Osteocyte (in vitro differentiated cells): ENCODE measurements at places on chromosomes 6 and 20. TPM values are rescaled to one million over a fixed set of nuclear protein-coding genes. Genes with fewer than 3 reads are reported as not detected.
A peak's percentile ranks its signal among the peaks of the same experiment; 100 is the strongest.

DNA sequence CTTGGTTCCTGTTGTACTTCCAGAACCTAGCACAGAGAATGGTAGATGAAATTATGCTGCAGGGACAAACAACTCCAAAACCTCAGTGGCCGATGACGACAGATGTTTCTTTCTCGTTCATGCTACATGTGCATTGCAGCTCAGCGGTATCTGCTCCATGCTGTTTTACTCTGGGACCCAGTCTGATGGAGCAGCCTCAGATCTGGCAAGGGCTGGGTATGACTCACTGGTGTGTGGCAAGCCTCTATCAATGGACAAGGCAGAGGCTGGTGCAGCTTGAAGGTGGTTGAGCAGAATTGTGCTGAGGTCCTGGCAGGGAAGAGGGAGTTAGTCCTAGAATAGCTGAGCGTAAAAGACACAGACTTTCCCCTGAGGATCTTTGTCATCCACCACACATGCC, 10.3 kb upstream of the BLCAP start:
- H3K27ac ChIP-seq: no peak overlapping the region
- no peaks in the 10 kb centered on the region for H3K36me3 ChIP-seq
- H3K27me3 ChIP-seq: peaks cover 42% of the 10 kb centered on the region
- no peak overlapping the region for H3K4me3 ChIP-seq
- DNase-seq: no peak

GRCh38 chr20:45470262-45470931, 844 bp downstream of the WFDC2 start:
- no peak overlapping the region for H3K27ac ChIP-seq
- peak overlapping the region; percentile 67 for H3K4me3 ChIP-seq
- H3K27me3 ChIP-seq: peaks cover 38% of the 10 kb centered on the region
- no peak for DNase-seq

DNA sequence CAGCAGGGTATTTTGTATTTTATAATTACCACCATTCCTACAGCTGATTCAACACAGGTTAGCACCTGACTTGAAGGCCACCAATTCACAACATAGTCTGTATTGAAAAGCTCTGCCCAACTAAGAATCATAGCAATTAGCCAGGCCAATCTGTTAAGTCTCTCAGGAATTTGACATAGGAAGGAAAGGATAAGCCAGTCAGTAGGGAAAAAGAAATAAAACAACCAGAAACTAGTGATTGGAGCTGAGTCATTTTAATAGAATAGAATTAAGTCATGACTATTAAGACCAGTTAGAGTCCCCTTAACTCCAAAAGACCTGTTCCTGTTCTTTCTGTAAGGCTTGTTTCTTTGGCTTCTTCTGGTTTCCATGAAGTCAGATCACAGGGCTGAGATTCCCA, 8.1 kb downstream of the RANBP9 start:
- no peak overlapping the region for H3K4me3 ChIP-seq
- no peak for DNase-seq
- H3K27ac ChIP-seq: no peak overlapping the region

- H3K4me3 ChIP-seq: no peak overlapping the region
- no peak overlapping the region for H3K27ac ChIP-seq
- H3K36me3 ChIP-seq: no peaks in the 10 kb centered on the region
Measured at GRCh38 chr6:164690241-164690640, 619.2 kb downstream of the C6orf118 start.

GRCh38 chr6:25297039-25297441, 17.9 kb downstream of the CARMIL1 start:
- no peak for DNase-seq
- H3K36me3 ChIP-seq: no peaks in the 10 kb centered on the region
- no peaks in the 10 kb centered on the region for H3K27me3 ChIP-seq

DNA sequence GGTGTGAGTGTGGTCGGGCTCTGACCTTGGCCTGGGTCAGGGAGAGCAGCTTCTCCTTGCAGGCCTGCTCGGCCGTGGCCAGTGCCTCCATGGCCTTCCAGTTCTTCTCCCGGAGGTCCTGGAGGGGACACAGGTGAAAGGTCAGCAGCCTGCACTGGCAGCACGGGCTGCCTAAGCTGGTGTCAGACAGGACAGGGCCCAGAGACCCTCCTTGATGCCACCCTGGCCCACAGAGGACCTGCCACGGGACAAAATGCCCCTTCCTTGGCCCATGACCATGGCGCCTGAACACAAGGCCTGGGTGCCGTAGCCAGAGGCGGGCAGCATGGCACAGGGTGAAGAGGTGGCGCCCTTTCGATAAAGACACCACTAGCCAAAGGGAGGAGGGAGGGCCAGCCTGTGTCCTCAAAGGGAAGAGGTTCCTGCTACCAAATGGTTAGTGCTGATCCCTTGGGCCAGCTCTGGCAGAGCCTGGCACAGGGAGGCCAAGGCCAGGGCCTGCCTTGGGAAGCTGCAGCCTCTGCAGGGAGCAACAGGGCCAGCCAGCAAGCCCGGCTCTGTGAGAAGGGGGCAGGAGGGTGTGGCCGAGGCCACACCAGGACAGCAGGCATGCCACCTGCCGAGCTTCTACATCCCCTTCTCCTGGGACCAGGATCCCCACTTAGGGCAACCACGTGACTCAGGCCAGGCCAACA, 54.8 kb downstream of the DSTN start:
- DNase-seq: no peak
- H3K36me3 ChIP-seq: peaks cover 37% of the 10 kb centered on the region
- no peak overlapping the region for H3K27ac ChIP-seq
- H3K4me3 ChIP-seq: no peak overlapping the region

DNA sequence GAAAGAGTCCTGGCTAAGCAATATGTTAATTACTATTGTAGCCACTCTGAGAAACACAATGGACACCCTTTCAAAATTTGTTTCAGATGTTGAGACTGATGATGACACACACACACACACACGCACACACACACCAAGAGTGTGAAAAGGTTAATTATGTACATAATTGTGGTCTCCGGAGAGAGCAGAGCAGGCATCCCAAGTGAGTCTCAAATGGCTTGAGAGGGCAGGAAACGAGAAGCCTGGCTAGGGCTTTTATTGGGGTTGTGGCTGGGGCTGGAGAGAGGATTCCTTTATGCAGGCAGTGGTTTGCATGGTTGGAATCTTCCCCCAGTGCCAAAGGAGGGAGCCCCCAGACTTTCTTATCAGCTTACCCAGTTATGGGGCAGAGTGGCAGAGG, 38.2 kb upstream of the NKX2-4 start:
- peaks cover 19% of the 10 kb centered on the region for H3K4me1 ChIP-seq
- peaks cover 12% of the 10 kb centered on the region for H3K27me3 ChIP-seq
- no peak overlapping the region for H3K4me3 ChIP-seq
- no peak for DNase-seq

DNA sequence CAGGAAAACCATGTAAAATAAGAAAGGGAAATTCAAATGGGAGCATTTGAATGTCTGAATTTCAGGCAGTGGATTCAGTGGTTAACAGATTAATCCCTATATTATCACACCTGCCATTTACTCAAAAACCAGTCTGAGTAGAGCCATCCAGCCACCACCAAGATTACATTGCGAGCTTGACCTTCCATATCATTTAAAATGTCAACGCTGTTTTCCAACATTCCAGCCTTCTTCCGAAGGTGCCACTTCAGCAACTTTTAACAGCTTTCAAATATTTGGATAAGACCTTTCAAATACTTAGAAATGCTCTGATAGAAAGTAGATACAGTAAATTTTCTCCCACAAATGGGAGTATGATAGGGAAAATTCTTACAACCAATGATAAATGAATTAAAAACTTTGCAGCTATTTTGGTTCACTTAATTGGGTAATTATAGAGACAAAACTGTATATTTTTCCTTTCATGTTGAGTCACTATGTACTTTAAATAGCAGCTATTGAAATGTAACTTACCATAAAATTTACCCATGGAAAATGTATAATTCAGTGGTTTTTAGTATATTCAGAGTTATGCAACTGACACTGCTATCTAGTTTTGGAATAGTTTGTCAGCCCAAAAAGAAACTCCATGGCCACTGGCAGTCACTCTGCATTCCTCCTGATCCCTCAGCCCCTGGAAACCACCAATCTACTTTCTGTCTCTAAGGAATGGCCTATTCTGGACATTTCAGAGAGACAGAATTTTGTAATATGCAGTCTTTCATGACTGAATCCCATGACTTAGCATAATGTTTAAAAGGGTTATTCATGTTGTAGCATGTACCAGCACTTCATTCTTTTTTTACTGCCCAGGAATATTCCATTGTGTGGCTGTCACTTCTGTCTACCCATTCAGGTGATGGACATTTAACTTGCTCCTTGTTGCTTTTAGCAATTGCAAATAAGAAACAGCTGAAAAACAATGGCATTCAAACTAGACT, 21.5 kb downstream of the EZR start:
- DNase-seq: no peak
- H3K27me3 ChIP-seq: no peaks in the 10 kb centered on the region
- peak overlapping the region; percentile 82 for H3K27ac ChIP-seq
- H3K4me3 ChIP-seq: no peak overlapping the region
- peaks cover 38% of the 10 kb centered on the region for H3K4me1 ChIP-seq

DNA sequence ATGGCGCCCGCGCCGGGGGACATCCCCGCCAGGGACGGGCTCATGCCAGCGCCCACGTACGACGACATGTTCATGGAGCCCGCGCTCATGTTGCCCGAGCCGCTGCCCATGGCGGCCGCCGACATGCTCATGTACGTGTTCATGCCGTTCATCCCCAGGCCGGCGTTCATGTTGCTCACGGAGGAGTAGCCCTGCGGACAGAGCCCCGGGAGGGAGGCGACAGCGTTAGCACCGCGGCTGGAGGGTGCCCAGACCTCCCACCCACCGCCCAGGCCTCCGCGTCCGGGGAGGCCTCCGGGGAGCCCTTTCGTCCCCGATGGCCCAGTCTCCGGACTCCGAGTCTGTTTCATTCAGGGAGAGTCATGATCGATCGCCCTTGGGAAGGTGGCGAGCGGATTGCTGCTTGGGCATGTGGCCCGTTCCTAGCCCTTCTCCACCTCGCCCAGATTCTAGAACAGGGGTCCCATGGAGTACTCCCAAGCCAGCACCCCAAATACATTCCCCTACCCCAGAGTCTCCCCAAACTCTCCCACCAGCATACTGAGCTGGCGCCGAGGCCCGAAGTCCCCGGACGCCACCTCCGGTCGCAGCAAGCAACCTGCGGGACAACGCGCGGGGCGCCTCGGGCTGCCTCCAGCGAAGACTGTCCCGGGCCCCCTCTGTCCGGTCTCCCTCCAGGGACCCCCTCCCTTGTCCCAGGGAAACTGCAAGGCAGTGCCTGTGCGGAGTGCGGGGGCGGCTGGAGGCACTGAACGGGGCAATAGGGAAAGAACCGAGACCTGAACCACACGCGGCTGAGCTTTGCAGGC, 1.2 kb downstream of the FOXA2 start:
- peaks cover 21% of the 10 kb centered on the region for H3K4me1 ChIP-seq
- no peak overlapping the region for H3K27ac ChIP-seq
- H3K27me3 ChIP-seq: peaks cover 78% of the 10 kb centered on the region
- DNase-seq: no peak
- H3K4me3 ChIP-seq: peak overlapping the region; percentile 35

DNA sequence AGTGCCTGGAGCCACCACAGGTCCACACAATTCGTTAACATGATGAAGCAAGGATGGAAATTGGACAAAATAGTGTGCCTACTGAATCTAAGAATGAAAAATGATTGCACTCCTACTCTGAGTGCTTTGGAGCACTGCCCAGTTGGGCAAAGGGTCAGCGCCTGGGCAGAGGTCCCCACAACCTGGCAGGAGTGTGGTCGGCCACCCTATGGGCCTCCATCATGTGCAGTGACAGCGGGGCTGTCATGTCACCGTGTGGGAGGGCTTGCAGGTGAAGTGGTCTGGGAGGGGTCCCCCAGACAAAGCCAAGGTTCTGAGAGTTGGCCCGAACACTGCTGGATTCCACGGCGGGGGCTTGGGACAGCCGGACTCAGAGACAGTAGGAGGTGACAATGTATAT, 36.2 kb upstream of the CD93 start:
- H3K27me3 ChIP-seq: no peaks in the 10 kb centered on the region
- H3K36me3 ChIP-seq: no peaks in the 10 kb centered on the region

GRCh38 chr6:150118203-150118602, 24.6 kb upstream of the PPP1R14C start:
- H3K4me1 ChIP-seq: peaks cover 10% of the 10 kb centered on the region
- no peaks in the 10 kb centered on the region for H3K36me3 ChIP-seq
- no peaks in the 10 kb centered on the region for H3K27me3 ChIP-seq
- H3K4me3 ChIP-seq: no peak overlapping the region
- H3K27ac ChIP-seq: no peak overlapping the region

DNA sequence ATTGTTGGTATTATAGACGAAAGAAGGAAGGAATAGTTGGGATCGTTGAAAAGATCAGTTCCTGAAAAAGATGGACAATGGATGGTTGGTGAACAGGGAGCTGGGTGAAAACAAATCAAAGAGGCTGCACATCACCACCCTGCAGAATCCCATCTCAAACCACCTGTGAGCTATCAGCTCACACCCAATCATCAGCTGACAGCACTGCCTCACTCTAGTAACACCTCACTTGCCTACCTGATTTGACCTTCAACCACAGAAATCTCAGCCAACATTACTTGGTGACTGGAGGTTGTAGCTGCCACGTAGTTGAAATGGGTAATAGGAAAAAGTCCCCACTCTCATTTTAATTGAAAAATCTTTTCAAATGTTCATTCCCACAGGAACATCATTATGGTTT, 101.8 kb upstream of the DST start:
- H3K27me3 ChIP-seq: no peaks in the 10 kb centered on the region
- no peak overlapping the region for H3K27ac ChIP-seq
- H3K4me3 ChIP-seq: no peak overlapping the region
- no peak for DNase-seq
- peaks cover 52% of the 10 kb centered on the region for H3K4me1 ChIP-seq

DNA sequence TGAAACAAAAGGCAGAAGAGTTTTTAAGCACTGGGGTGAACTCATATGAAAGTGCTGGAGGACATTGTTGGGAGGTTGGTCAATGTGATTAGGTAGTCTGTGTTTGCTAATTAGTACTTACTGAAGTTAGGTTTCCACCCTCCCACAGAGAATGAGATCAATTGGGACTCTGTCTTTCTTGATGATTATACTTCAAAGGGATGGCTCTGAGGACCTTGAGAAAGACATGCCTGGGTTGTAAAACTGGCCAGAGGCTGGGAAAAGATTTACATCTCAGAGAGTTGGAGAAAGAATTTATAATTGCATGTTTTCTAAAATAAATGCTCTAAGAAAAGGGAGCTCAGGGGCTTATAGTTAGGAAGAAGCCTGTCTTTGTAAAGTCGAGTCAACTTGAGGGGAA, 74.0 kb downstream of the CD109 start:
- DNase-seq: no peak
- peaks cover 21% of the 10 kb centered on the region for H3K36me3 ChIP-seq
- H3K27me3 ChIP-seq: no peaks in the 10 kb centered on the region
- H3K4me1 ChIP-seq: peaks cover 20% of the 10 kb centered on the region

DNA sequence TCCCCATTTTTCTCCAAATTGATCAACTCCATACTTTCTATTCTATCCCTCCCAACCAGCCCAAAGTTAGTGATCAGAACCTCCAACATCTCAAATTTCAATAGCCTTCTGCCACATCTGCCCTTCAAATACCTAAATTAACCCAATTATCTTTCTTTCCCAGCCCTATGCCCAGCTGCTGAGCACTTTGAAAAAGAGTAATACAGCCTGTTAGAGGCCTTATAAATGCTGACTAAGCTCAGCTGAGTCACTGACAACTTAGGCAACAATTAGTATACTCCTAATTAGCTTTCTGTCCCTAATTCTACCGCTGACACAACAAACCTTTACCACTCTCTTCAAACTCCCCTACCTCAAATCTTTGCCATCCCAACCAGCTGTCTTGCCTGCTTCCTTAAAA, 23.5 kb downstream of the RUNX2 start:
- peaks cover 15% of the 10 kb centered on the region for H3K4me1 ChIP-seq
- no peak overlapping the region for H3K4me3 ChIP-seq
- no peak overlapping the region for H3K27ac ChIP-seq
- H3K27me3 ChIP-seq: no peaks in the 10 kb centered on the region

Gene ENPP1
- total RNA-seq: 21.1 and 22.4 TPM in 2 replicates

Gene CPXM1
- total RNA-seq: 84.0 and 85.8 TPM in 2 replicates

Gene TMEM74B
- not detected in 2 replicates for total RNA-seq
